ENCODE measurements at places on chromosomes 12 and 14. TPM values are rescaled to one million over a fixed set of nuclear protein-coding genes. Genes with fewer than 3 reads are reported as not detected.

GRCh38 chr12:12531194-12531593 lies 31.5 kb downstream of the DUSP16 start:
- DNase-seq, result no peak

DNA sequence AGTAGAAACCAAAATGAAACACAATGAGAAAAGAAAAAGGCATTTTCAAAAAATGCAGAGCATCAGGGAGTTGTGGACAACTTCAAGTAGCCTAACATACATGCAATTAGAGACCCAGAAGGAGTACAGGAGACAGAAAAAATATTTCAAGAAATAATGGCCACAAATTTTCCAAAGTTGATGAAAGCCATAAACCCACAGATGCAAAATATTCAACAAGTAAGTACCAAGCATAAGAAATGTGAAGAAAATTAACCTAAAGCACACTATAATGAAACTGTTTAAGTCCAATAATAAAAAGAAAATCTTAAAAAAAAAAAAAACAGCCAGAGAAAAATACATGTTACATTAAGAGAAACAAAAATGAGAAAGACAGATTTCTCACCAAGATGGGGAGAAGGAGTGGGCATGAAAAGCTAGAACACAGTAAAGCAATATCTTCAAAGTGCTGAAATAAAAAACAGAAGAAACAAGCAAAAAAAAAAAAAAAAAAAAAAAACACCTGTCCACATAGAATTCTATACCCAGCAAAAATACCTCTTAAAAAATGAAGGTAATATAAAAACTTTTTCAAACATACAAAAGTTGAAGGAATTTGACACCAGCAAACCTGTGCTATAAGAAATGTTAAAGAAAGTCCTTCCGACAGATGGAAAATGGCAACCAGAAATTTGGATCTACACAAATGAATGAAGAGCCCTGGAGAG lies 77.1 kb downstream of the PRKAB1 start:
- no peak for DNase-seq

DNA sequence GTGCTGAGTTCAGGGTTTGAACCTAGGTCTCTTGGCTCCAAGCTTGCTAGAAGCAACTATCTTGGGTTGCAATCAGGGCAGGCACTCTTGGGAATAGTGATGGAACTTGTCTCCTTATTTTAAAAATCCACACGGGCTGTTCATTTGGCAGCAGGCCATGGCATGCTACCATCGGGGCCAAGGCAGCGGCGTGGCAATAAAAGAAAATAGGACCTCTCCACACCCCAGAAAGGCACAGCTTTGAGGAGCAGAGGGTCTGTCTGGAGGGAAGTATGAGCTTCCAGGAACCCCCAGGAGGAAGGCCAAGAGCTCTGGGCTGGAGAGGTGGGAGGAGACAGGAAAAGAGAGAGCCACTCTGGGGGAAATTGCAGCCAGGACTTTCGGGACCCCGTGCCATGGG lies 15.3 kb downstream of the RPS6KL1 start:
- no peak for DNase-seq

GRCh38 chr14:26389646-26390508 lies 208.0 kb downstream of the NOVA1 start:
- no peak for DNase-seq

- peak; percentile 56 for DNase-seq
These were observed 8.5 kb downstream of the ZFYVE21 start for GRCh38 chr14:103724116-103724515.

Gene TMEM132D
- polyA plus RNA-seq, result not detected

DNA sequence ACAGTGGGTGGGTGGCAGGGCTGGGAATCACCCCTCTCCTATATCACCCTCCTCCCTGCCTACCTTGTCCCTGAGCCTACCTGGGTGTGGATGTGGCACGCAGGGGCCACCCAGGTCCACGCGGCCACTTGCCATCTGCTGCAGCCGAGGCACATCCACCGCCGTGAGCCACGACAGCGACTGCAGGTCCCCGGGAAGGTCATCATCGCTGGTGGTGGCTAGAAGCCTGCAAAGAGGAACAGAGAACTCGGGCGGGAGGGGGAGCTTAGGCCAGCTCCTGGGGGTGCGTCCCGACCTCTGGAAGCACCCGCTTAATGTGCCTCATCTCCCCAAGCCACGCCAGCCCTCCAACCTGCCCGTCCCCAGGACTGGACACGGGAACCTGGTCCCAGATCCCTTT lies 19.0 kb downstream of the FOXN4 start:
- DNase-seq, result no peak

DNA sequence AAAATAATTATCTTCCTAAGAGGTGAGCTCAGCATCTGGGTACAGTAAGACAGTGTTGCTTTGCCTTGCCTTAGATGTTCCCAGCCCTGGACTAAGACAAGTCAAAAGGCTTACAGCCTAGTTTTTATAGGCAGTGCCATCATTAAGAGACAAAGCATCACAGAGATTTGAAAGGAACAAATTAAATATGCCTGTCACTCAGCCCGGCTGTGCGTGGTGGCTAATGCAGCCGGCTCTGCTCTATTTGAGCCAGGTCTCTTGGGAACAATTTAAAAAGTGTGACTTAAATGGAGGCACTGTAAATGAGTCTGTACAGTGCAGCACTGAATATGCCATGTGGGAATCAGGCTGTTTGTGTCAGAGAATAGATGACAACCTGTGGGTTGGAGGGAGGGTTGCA lies 1687.4 kb upstream of the FLRT2 start:
- DNase-seq, result no peak

Gene INTS13
- 9.7 TPM for polyA plus RNA-seq

DNA sequence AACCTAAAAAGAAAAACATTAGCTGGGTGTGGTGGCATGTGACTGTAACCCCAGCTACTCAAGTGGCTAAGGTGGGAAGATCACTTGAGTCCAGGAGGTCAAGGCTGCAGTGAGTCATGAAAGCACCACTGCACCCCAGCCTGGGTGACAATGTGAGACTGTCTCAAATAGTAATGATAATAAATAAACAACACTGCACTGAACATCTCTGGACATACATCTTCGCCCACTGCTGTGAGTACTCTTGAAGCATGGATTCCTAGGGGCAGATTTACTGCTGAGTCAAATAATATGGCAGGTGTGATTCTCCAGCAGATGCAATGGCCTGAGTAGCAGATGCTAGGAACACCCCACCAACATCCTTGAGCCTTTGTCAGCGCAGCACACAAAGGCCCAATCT lies 23.6 kb downstream of the ABCB9 start:
- no peak for DNase-seq

DNA sequence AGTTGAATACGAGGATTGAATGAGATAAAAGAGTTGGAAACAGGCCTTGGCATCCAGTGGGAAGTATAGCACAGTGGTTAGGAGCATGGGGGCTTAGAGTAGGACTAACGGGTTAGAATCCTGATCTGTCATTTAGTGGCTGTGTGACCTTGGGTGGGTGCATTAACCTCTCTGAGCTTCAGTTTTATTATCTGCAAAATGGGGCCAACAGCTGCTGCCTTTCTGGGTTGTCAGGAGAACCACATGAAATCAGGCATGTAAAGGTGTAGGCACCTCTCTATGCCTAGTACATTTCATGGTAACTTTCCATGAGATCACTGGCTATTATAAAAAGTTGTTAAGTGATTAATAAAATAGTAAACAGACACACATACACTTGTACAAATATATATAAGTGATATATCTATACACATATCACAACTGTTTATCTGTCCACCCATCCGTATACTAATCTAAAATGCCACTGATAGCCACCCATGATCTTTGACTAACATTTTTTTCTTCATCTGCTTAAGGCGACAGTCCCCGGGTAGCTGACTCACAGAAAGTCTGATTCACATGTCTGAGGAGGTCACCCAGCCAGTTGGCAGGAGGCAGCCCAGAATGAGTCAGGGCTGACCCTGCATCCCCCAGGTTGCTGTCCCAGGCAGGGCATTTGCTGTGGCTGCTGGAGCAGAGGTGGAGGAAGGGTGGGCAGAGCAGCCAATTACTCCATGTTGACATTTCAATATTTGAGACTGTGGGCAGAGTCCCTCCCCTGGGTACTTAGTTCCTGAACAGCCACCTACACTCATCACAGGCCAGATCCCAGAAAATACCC lies 125.6 kb upstream of the NOS1 start:
- no peak for DNase-seq

GRCh38 chr12:49131894-49132461 lies 783 bp upstream of the TUBA1B start:
- no peak for DNase-seq

DNA sequence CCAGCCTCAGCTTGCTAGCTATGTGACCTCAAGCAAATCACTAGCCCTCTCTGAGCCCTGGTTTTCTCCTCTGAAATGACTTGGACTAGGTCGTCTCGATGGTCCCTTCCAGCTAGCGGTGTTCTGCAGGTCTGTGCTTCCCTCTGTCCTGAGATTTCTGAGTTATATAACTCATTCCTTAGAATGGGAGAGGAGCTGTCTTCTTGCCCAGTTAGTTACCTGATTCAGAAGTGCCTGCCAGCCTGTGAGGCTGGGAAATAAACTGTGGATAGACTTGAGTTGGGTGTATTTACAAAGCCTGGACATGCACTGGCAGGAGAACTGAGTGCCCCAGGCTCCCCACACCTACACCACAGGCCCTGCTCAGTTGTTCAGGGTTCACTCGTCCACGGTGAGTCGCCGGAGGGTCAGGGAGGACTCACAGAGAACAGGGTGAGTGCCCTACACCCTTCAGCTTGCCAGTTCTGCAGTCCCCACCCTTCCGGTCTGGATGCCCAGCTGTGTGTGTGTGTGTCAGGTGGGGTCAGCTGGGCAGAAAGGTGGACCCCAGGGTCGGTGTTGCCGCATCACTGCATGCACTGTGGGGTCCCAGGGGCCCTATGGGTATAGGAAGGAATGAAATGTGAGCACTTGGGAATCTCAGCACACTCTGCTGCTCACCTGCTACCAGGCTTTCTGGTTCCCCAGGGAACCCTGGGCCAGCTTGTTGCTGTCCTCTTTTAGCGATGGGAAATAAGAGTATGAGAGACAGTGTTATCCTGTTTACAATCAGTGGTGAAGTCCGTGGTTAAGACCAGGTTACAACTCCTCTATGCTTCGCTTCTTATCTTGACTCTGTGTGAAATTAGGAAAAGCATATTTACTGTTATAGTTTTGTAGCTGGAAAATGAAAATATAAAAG lies 348.2 kb downstream of the DPF3 start:
- no peak for DNase-seq

DNA sequence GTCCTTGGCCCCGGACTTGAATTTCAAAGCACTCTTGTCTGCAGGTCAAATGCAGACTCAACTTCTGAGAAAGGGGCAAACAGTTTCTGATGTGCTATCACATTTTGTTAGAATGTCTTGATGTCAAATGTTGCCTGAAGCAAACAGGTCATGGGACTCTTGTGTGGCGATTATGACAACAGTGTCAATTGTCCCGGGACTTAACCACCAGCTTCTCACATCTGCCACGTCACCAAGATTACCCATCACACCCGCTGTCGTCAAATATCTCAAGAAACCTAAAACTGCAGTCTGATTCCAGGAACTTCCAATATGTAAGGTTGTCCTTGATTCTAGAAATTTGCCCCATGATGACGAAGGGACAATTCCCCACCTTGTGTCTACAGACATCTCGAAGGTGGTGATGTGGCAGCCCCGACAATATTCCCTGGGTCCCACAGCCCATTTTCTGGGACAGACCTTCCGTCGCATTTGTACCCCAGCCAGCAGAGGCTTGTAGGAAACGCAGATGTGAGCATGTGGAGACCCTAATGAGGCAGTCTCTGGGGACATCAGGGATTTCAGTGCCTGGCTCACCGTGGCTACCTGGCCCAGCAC lies 21.3 kb downstream of the LRTM2 start:
- DNase-seq, result no peak

GRCh38 chr12:6340032-6340638 lies 1.7 kb downstream of the TNFRSF1A start:
- no peak for DNase-seq

Gene KRT76
- not detected for polyA plus RNA-seq

- DNase-seq, result no peak
These were observed 56.2 kb downstream of the CRADD start for GRCh38 chr12:93733358-93733757.

GRCh38 chr12:132257955-132258490 lies 71.4 kb downstream of the GALNT9 start:
- DNase-seq, result no peak

DNA sequence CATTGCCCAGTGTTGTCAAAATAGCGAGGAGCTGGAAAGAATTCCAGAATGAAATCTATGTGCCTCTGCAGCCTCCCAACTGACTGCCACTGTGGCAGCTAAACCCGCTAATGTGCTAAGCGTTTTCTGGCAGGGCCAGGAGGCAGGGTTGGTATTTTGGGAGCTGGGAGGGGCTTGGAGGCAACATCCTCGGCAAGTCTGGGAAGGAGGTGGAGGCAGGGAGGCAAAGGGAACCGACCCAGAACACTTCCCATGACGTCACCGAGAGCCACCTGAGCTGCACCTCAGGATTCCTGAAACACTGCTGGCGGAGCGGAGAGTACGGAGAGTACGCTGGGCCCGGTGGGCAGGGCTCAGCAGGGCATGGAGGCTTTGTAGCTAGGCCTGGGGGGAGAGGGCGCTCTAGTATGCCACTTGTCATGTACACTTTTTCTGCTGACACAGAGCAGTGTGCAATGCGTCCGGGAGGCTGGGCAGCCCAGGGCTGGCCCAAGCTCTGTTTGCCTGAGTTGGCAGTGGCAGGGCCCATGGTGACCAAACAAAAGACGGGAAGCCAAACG lies 81.5 kb downstream of the DPF3 start:
- no peak for DNase-seq

Gene KRT6C
- polyA plus RNA-seq, result not detected

Gene RASSF9
- 0.32 TPM for polyA plus RNA-seq
